ENCODE measurements at places on chromosomes 2 and 18.
A peak's percentile ranks its signal among the peaks of the same experiment; 100 is the strongest.

DNA sequence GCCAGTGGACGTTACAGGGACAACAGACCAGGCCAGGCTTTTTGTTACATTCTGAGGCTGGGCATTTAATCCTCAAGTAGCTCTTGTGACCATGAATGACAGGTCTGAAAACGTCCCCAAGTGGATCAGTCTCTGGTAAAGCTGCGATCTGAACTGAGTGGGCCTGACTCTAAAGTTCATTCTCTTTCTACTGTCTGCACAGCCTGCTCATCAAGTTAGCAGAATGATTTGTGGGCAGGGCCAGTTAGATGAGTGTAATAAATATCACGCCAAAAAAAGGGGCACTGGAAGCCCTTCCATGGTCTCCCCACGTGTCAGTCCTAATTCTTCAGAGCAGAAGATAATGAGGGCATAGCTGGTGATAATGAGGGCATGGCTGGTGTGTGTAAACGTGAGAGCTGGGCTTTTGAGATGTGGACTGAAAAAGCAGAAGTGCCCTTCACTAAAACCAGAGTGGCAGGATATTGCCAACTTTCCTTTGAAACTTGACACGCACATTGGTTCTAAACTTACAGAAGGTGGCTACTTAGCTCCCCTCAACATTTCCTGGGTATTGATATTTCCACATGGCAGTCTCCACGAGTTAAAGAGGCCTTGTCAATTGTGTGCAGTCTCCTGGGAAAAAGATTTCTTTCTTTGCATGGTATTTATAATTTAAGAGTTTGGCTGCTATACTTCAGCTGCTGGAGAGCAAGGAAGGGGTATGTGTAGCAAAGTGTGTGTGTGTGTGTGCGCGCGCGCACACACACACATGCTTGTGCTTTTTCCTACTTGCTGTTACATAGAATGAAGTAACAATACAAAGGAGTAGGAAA lies 72.7 kb upstream of the LYPD6B start:
- DNase-seq = no peak
- no peaks in the 10 kb centered on the region for H3K27me3 ChIP-seq
- H3K27ac ChIP-seq = no peak overlapping the region
- H3K36me3 ChIP-seq = no peaks in the 10 kb centered on the region
- H3K4me1 ChIP-seq = no peaks in the 10 kb centered on the region

- DNase-seq = no peak
- H3K27me3 ChIP-seq = no peaks in the 10 kb centered on the region
- no peak overlapping the region for H3K4me3 ChIP-seq
- H3K4me1 ChIP-seq = no peaks in the 10 kb centered on the region
- no peaks in the 10 kb centered on the region for H3K36me3 ChIP-seq
These were observed 46.4 kb downstream of the ZNF804A start for GRCh38 chr2:184644685-184645084.

GRCh38 chr2:96315400-96316071 lies 9.6 kb upstream of the ITPRIPL1 start:
- H3K27ac ChIP-seq = no peak overlapping the region
- no peaks in the 10 kb centered on the region for H3K36me3 ChIP-seq
- H3K4me3 ChIP-seq = no peak overlapping the region
- H3K27me3 ChIP-seq = peaks cover 36% of the 10 kb centered on the region

GRCh38 chr2:151410485-151410834 lies 758 bp downstream of the RIF1 start:
- peaks cover 6% of the 10 kb centered on the region for H3K36me3 ChIP-seq
- H3K4me3 ChIP-seq = peak overlapping the region; percentile 95
- DNase-seq = peak; percentile 28
- no peaks in the 10 kb centered on the region for H3K4me1 ChIP-seq
- H3K27ac ChIP-seq = peak overlapping the region; percentile 97

DNA sequence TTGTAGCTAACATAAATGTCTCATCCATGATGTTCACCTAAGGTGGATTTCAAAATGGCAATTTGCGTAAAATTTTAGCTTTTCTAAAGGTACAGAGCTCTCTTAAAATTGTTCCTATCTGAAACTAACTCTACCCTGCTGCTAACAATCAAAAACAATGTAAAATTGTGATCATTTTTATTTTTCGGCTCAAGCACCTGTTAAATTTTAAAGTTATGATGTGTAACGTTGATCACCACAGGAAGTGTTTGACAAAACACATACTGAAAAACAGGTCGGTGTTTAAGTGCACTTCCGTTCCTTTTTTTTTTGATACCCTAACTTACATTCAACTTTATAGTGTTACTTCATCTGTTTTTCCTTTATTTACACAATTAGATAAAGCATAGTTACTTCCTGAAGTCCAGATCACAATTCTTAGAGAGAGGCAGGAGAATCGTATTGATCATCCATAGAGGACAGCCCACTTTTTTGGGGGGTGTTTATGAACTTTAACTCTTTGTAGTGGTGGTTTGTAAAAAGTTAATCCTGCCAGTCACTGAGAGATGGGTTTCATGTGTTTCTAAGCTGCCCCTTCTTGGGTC lies 6.0 kb upstream of the NCK2 start:
- no peak for DNase-seq
- no peak overlapping the region for H3K27ac ChIP-seq
- peaks cover 10% of the 10 kb centered on the region for H3K4me1 ChIP-seq
- no peaks in the 10 kb centered on the region for H3K27me3 ChIP-seq
- no peaks in the 10 kb centered on the region for H3K36me3 ChIP-seq

DNA sequence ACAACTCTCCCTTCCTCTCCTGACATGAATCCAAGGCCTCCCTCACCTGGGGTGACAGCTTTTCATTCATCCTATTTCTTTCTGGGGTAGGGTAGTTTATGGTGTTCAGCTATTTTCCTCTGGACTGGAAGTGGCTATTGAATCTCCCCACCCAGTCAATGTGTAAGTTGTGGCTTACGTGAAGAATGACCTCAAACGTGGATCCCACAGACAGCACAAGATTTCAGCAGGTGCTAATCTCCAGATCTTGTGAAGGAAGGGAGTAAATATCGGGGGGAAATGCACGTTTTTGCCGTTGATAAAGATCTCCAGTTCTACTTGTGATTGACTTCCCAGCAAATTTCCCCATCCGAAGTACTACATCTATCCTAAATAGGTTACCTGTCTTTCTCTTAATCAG lies 71.4 kb upstream of the THOC1 start:
- no peak for DNase-seq
- H3K4me1 ChIP-seq = no peaks in the 10 kb centered on the region
- no peak overlapping the region for H3K4me3 ChIP-seq
- H3K27ac ChIP-seq = no peak overlapping the region

DNA sequence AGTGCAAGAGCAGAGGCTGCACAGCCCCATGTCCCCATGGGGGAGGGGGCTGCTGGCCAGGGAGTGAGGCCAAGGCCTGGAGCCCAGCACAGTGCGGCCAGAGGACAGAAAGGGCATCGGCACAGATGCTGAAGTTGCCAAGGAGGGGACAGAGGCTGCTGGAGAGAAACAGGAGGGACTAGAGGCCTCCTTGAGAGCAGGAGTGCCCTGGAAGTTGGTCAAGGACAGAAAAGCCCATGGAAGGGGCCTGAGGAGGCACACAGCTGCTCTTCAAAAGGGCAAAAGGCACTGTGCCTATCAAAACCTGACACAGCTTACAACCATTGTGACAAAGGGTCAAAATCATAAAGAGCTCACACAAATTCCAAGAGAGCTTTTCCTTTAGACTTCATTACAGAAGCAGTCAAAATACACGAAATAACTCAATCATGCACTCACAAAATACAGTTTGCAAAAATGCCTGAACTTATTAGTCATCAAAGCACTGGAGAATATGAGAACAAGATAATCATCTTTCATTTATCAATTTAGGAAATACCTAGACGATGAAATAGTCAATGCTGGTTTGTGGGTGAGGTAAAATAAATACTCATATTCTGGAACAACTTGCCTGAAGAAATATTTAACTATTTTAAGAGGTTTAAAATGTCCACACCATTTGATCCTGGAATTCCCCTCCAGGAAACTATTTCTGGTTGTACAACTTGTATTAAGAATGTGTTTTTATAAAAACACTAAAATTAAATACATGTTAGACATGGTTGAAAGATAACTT lies 79.6 kb downstream of the USP40 start:
- peaks cover 28% of the 10 kb centered on the region for H3K4me1 ChIP-seq
- no peak overlapping the region for H3K4me3 ChIP-seq
- peaks cover 11% of the 10 kb centered on the region for H3K36me3 ChIP-seq
- no peaks in the 10 kb centered on the region for H3K27me3 ChIP-seq
- DNase-seq = no peak
- H3K27ac ChIP-seq = peak overlapping the region; percentile 69

- H3K4me3 ChIP-seq = no peak overlapping the region
- H3K4me1 ChIP-seq = no peaks in the 10 kb centered on the region
These were observed 50.6 kb downstream of the MAPRE2 start for GRCh38 chr18:35091841-35092240.

DNA sequence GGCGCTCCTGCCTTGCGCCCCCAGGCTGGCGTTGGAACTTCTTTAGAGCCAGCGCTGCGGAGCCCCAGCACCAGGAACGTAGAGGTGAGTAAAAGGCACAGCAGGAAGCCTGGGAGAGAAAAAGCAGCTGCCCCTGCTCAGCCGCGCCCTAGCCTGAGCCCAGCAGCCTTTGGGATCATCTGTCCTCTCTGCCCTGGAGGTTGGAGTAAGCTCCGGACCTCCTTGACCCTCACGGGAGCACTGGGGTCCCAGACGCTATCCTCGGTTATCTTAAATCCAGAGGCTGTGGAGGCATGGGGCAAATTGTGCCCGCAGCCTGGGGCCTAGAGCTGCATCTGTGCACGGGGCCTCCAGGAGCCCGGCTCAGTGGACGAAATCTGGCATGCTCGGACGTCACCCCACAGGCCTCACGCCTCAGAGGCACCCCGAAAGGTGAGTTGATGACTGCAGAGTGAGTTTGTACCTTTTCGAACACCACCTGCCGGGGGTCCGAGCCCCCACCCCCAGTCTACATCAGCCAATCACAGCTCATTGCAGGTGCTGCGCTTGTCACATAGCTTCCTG lies 1.6 kb upstream of the SLC66A2 start:
- no peak overlapping the region for H3K27ac ChIP-seq
- DNase-seq = peak; percentile 64
- H3K4me3 ChIP-seq = no peak overlapping the region
- no peaks in the 10 kb centered on the region for H3K36me3 ChIP-seq
- no peaks in the 10 kb centered on the region for H3K27me3 ChIP-seq

DNA sequence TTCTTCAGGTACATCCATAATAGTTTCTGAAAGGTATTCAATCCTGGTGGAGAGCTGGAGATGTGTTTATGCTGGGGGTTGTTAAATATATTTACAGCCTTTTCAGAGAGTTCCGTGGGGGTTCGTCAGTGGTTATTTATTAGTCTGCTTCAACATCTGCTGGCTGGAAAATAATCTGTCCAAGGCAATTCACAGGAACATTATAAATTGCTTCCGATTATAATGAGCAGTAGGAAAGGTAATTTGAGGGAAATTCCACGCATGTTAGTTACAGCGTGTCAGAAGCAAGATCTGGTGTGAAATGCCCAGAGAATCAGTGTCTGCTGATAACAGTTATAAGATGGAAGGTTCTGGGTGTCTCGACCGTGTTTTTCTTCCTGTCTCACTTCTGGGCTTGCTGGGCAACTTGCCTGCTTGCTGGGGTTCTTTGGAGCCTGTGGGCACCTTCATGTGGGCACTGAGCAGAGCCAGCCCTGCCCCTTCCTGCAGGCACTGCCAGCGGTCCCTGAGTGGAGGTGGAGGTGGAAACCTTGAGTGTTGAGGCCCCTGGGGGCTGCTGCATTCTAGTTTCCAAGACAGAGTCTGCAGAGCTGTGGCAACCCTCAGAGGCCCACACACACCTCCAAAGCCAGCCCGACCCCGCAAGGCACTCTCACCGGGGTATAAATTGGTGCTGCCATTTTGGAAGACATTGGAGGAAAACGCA lies 185.7 kb downstream of the FAM210A start:
- H3K4me3 ChIP-seq = no peak overlapping the region
- H3K36me3 ChIP-seq = peaks cover 4% of the 10 kb centered on the region
- no peak for DNase-seq

DNA sequence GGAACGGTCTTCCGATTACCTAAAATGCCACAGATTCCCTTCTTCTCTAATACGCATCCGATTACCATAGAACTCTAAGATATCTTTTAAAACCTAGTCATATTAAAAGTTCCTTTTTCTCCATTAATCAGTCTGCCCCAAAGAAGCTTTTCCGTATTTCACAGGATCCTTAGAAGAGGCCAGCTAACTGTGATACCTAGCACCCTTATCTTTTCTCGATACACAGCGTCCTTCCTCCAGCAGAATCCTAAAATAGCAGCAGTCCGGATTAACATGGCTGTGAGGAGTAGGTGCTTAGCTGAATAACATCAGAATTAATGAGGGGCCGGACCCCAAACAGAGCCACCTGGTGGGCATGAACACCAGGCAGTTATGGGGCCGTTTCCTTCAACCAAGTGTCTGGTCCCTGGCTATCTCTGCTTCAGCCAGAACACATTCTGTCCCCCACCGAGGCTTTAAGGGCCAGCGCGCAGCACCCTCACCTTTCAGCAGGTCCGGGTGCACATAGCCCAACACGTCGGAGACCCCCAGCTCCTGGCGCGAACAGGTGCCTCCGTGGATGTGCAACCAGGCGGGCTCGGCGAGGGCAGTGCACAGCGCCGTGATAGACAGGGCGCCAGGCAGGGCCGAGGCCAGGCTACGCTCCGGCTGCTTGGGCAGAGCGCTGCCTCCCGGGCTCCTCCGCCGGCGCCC lies 995 bp downstream of the TMEM127 start:
- peaks cover 45% of the 10 kb centered on the region for H3K4me1 ChIP-seq
- H3K27ac ChIP-seq = peak overlapping the region; percentile 97
- peak overlapping the region; percentile 97 for H3K4me3 ChIP-seq
- no peak for DNase-seq

DNA sequence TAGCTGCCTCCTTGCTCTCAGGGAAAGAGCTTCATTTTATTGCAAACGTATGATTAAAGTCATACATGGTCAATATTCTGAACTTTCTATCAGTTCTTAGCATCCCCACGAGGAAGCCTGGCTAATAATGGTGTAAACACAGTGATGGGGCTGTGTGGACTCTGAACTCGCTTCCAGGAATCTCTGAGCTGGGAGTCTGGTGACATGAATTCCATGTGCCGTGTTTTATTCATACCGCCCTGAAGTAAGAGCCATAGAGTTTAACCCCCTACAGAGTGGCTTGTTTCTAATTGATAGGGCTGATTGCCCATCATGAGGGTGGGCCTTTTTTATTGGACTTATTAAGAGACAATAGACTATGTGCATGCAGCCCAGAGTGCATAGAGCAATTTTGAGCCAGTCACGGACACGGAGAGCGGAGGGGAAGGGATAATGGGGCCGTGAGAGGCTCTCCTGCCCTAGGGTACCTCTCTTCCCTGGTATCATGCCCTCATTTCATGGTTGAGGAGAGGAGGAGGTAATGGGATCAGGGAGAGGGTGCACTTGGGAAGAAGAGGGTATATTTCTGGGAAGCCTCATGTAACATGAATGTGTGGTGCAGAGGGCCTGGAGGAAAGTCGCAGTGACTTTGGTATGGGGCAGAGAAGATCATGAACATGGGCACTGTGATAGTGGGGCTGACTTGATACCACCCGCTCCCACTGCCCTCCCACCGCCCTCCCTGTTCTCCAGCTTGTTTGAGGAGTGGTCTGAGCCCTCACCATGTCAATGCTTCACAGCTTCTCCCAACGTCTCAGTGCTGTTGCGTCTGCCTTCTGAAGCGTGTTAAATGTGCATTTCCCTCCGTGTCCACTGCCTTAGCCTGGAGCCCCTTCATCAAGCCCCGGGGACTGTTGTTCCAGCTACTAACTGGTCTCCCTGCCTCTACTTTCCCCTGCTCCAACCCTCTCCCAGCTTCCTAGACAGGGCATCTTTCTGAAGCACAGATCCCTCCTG lies 73.2 kb downstream of the IL1R2 start:
- H3K27me3 ChIP-seq = no peaks in the 10 kb centered on the region
- H3K27ac ChIP-seq = peak overlapping the region; percentile 95
- no peak for DNase-seq
- H3K4me1 ChIP-seq = peaks cover 67% of the 10 kb centered on the region

All from tibial artery (tissue), 4 donors.